Nucleus accumbens (tissue), 56 donors: ENCODE measurements at places on chromosomes 5 and 9.

- no peak for DNase-seq
Measured at GRCh38 chr5:138180183-138180782, 1.4 kb downstream of the KIF20A start.

- DNase-seq, result no peak
Measured at GRCh38 chr5:180126716-180127681, 55.4 kb upstream of the RNF130 start.

DNA sequence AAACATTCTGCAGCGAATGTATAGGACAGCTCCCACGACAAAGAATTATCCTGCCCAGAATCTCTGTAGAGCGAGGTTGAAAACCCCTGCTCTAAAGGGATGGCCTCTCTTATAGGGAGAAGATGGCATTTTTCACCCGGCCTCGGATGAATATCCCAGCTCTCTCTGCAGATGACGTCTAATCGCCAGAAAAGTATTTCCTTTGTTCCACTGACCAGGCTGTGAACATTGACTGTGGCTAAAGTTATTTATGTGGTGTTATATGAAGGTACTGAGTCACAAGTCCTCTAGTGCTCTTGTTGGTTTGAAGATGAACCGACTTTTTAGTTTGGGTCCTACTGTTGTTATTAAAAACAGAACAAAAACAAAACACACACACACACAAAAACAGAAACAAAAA lies 17.4 kb upstream of the RARS1 start:
- DNase-seq, result no peak

- DNase-seq, result no peak
Measured at GRCh38 chr5:9558319-9558965, 12.6 kb upstream of the SEMA5A start.

GRCh38 chr9:128304136-128304970 lies 17.9 kb downstream of the TRUB2 start:
- DNase-seq, result no peak
